ENCODE measurements at places on chromosomes 13 and 19. TPM values are rescaled to one million over a fixed set of nuclear protein-coding genes. Genes with fewer than 3 reads are reported as not detected.

GRCh38 chr13:30681843-30682242 is 53.5 kb upstream of the ALOX5AP start:
- peak; percentile 63 for ATAC-seq
- H3K27me3 ChIP-seq: no peaks in the 10 kb centered on the region
- peak overlapping the region; percentile 16 for H3K27ac ChIP-seq
- no peaks in the 10 kb centered on the region for H3K36me3 ChIP-seq

GRCh38 chr19:7795555-7796161 is 32.6 kb downstream of the CLEC4M start:
- no peak overlapping the region for H3K27ac ChIP-seq
- no peak overlapping the region for H3K4me3 ChIP-seq
- ATAC-seq: no peak

DNA sequence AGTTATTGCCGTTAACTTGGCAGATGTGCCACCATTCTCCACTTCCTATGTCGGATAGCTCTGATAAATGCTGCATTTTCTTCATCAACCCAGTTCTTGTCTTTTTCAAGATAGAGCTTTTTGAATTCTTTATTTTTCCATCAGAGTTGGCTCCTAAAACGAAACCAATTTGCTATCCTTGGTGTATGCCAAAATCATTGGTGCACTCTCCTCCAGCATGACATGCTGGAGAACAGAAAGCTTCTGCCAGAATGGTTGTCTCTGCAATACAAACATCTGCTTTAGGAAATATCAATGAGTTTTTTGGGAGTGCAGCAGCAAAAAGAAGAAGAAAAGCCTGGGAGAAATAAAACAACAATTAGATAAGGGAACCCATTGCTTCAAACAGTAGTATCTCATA is 124.2 kb downstream of the CDK8 start:
- H3K4me3 ChIP-seq: no peak overlapping the region
- no peaks in the 10 kb centered on the region for H3K27me3 ChIP-seq
- H3K36me3 ChIP-seq: no peaks in the 10 kb centered on the region
- ATAC-seq: no peak
- no peak overlapping the region for H3K27ac ChIP-seq
- no peaks in the 10 kb centered on the region for H3K4me1 ChIP-seq

- H3K27me3 ChIP-seq: no peaks in the 10 kb centered on the region
- ATAC-seq: no peak
- no peaks in the 10 kb centered on the region for H3K36me3 ChIP-seq
- H3K27ac ChIP-seq: no peak overlapping the region
Measured at GRCh38 chr19:12202250-12202649, 39.4 kb downstream of the ZNF136 start.

GRCh38 chr19:48844472-48844871 is 8.2 kb upstream of the HSD17B14 start:
- no peaks in the 10 kb centered on the region for H3K4me1 ChIP-seq
- ATAC-seq: no peak
- no peak overlapping the region for H3K27ac ChIP-seq
- H3K27me3 ChIP-seq: no peaks in the 10 kb centered on the region
- H3K4me3 ChIP-seq: no peak overlapping the region

DNA sequence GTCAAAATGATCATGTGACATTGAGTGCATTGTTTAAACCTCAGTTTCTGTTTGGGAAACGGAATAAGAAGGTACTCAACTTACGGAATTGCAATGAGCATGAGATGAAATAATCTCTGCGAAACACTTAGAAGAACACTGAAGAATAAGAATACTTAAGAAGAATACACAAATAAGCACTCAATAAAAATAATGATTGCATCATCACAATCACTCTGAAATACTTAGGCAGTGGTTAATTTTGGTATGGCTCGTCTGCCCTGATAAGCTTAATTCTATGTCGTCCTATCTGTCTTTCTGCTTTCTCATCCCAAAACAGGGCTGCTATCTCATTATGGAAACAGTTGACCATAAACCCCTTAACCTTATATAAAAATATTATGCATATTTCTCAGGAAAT is 823.6 kb downstream of the DIAPH3 start:
- H3K27me3 ChIP-seq: no peaks in the 10 kb centered on the region
- H3K4me1 ChIP-seq: no peaks in the 10 kb centered on the region
- no peak for ATAC-seq
- H3K27ac ChIP-seq: no peak overlapping the region
- no peaks in the 10 kb centered on the region for H3K36me3 ChIP-seq
- H3K4me3 ChIP-seq: no peak overlapping the region

Gene LIM2
- not detected for total RNA-seq

- no peaks in the 10 kb centered on the region for H3K36me3 ChIP-seq
- ATAC-seq: no peak
- no peak overlapping the region for H3K4me3 ChIP-seq
- peaks cover 16% of the 10 kb centered on the region for H3K27me3 ChIP-seq
- H3K4me1 ChIP-seq: no peaks in the 10 kb centered on the region
Measured at GRCh38 chr13:98050041-98050466, 92.8 kb upstream of the FARP1 start.

DNA sequence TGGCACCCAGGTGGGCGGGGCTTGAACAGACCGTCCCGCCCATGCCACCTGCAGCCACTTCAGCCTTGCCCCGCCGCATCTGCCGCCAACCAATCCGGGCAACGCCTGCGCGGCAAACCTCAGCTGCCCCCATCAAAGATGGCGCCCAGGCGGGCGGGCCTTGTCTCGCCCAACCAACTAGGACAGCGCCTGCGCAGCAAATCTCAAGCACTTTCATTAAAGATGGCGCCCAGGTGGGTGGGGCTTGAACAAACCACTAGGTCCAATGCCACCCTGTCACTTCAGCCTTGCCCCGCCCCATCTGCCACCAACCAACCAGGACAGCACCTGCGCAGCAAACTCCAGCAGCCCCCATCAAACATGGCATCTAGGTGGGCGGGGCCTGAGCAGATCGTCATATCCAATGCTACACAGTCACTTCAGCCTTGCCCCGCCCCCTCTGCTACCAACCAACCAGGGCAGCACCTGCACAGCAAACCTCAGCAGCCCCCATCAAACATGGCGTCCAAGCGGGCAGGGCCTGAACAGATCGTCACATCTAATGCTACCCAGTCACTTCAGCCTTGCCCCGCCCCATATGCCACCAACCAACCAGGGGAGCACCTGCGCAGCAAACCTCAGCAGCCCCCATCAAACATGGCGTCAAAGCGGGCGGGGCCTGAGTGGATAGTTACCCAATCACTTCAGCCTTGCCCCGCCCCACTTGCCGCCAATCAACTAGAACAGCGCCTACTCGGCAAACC is 1.4 kb downstream of the PEG3 start:
- H3K4me1 ChIP-seq: no peaks in the 10 kb centered on the region
- H3K4me3 ChIP-seq: no peak overlapping the region
- no peaks in the 10 kb centered on the region for H3K27me3 ChIP-seq
- peak; percentile 77 for ATAC-seq

- no peak overlapping the region for H3K27ac ChIP-seq
- no peak for ATAC-seq
- no peaks in the 10 kb centered on the region for H3K4me1 ChIP-seq
- no peak overlapping the region for H3K4me3 ChIP-seq
Measured at GRCh38 chr19:35306473-35307246, 14.7 kb downstream of the MAG start.

DNA sequence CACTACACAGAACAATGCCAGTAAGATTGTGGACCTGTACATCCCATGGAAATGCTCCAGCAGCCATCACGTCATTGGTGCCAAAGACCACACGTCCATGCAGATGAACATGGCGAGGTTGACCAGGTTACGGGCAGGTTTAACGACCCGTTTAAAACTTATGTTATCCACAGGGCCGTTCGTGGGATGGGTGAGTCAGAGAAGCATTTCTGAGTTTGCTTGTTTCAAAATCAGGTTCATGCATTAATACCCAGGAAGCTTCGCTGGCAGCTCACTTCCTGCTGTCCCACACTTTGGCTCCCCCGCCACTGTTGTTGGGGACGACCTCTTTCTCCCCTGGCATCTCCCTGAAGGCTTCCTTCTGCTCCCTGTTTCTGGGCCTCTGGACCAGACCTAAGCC is 194.1 kb downstream of the USP12 start:
- peaks cover 12% of the 10 kb centered on the region for H3K27me3 ChIP-seq
- H3K27ac ChIP-seq: no peak overlapping the region
- H3K4me3 ChIP-seq: no peak overlapping the region
- no peak for ATAC-seq
- H3K36me3 ChIP-seq: no peaks in the 10 kb centered on the region

Gene MBD3L4
- not detected for total RNA-seq

DNA sequence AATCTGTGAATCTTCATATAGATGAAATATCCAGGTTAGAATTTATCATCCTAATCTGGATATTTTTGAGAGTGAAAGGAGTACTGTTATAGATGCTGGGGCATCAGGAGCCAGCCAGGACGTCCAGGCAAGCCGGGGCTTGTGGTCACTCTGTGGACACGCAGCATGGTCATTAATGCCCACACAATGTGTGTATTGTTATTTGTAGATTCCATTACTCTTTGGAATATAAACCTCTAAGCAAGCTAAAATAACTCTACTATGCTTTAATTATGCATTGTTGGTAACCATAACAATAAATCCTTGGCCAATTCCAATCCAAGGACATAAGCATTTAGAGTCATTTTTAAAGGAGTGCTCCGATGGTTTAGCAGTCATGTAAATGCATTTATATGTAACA is 137.9 kb downstream of the TM9SF2 start:
- no peaks in the 10 kb centered on the region for H3K27me3 ChIP-seq
- no peak overlapping the region for H3K27ac ChIP-seq
- no peak overlapping the region for H3K4me3 ChIP-seq
- ATAC-seq: no peak
- H3K36me3 ChIP-seq: no peaks in the 10 kb centered on the region
- H3K4me1 ChIP-seq: no peaks in the 10 kb centered on the region

Gene PTH2
- not detected for total RNA-seq

DNA sequence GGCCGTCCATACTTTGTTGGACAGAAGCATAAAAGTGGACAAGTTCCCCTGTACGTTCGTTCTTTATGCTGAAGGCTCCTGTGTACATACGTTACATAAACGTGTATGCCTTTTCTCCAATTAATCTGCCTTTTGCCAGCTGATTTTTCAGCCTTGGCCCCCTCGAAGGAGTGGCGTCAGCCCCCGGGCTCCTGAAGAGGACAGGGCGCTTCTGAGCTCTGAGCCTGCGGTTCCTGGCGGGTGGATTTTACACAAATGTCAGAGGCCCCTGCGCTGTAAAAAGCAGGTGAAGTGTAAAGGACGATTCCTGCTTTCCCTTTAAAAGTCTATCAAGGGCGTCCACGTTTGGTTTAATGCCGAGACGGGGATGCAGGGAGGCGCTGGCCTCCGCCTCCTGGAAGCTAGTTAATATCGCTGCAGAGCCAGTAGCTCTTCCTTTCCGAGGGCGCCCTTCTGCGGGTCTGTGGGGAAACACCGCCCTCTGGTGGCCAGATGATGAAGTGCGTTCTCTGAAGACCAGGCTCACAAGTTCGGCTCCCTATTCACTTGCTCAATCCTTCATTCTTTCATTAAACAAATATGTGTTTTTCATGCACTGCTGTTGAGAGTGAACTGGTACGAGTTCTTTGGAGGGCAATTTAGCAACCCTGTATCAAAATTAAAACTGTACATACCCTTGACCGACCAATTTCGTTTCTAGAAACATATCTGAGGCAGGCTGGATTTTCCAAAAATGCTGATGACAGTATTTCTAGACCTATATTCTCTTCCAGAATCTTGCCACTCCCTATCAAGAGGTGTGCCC is 62.0 kb downstream of the GPR12 start:
- no peaks in the 10 kb centered on the region for H3K27me3 ChIP-seq
- H3K27ac ChIP-seq: no peak overlapping the region
- peaks cover 4% of the 10 kb centered on the region for H3K4me1 ChIP-seq

GRCh38 chr19:41531438-41532311 is 44.3 kb upstream of the CEACAM21 start:
- peak; percentile 91 for ATAC-seq
- no peak overlapping the region for H3K27ac ChIP-seq
- H3K4me3 ChIP-seq: peak overlapping the region; percentile 19

DNA sequence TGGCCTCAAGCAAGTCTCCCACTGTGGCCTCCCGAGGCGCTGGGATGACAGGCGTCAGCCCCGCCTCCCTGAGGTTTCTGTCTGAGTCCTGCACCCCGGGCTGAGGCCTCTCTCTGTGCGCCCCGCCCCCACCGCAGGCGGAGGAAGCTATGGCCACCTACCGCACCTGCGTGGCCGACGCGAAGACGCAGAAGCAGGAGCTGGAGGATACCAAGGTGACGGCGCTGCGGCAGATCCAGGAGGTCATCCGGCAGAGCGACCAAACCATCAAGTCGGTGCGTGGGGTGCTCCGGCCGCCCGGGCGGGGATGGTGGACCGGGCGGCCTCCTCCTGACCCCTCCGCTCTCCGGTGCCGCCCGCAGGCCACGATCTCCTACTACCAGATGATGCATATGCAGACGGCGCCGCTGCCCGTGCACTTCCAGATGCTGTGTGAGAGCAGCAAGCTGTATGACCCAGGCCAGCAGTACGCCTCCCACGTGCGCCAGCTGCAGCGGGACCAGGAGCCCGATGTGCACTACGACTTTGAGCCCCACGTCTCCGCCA is 12.7 kb downstream of the ARHGAP45 start:
- peaks cover 34% of the 10 kb centered on the region for H3K27me3 ChIP-seq
- no peaks in the 10 kb centered on the region for H3K4me1 ChIP-seq
- no peaks in the 10 kb centered on the region for H3K36me3 ChIP-seq
- H3K4me3 ChIP-seq: no peak overlapping the region
- H3K27ac ChIP-seq: no peak overlapping the region

DNA sequence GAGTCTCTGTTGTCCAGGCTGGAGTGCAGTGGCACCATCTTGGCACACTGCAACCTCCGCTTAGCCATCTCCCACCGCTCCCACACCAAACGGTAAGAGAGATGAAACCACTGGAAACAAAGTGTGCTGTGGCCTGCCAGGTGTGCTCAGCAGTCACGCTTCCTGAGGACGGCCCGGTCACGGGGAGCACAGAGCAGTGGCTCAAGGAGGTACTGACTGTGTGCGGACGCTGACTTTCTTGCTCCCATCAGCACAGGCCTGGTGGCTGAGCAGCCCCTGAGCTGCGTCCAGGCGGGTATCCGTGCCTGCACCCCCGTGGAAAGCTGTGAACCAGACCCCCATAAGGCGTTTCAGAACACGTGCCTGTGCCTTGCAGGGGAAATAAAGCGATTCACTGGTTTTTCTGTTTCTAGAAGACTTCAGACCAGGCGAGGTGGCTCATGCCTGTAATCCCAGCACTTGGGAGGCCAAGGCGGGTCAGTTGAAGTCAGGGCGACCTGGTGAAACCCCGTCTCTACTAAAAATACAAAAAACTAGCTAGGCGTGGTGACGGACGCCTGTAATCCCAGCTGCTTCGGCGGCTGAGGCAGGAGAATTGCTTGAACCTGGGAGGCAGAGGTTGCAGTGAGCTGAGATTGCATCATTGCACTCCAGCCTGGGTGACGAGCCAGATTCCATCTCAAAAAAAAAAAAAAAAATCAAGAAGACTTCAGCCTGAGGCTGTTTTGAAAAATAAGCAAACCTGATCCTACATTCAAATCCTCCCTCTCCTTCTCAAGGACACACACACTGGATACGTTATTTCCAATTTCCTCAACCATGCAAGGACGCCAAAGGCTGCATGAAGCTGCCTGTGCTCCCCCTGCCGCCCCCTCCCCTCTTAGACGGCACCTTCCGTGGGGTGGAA is 25.5 kb downstream of the ADPRHL1 start:
- no peak overlapping the region for H3K27ac ChIP-seq
- no peak for ATAC-seq
- no peaks in the 10 kb centered on the region for H3K36me3 ChIP-seq

Gene ZNF865
- total RNA-seq: 4.6 TPM

GRCh38 chr19:18777301-18778075 is 13.6 kb downstream of the COMP start:
- H3K4me1 ChIP-seq: no peaks in the 10 kb centered on the region
- peaks cover 7% of the 10 kb centered on the region for H3K27me3 ChIP-seq
- no peak for ATAC-seq
- H3K36me3 ChIP-seq: no peaks in the 10 kb centered on the region
- no peak overlapping the region for H3K27ac ChIP-seq

Gene CYP4F3
- not detected for total RNA-seq

Gene STRN4
- total RNA-seq: 64.6 TPM

All from gastroesophageal sphincter (tissue), 4 donors.